ENCODE measurements at places on chromosomes 1 and 21.
A peak's percentile ranks its signal among the peaks of the same experiment; 100 is the strongest.

DNA sequence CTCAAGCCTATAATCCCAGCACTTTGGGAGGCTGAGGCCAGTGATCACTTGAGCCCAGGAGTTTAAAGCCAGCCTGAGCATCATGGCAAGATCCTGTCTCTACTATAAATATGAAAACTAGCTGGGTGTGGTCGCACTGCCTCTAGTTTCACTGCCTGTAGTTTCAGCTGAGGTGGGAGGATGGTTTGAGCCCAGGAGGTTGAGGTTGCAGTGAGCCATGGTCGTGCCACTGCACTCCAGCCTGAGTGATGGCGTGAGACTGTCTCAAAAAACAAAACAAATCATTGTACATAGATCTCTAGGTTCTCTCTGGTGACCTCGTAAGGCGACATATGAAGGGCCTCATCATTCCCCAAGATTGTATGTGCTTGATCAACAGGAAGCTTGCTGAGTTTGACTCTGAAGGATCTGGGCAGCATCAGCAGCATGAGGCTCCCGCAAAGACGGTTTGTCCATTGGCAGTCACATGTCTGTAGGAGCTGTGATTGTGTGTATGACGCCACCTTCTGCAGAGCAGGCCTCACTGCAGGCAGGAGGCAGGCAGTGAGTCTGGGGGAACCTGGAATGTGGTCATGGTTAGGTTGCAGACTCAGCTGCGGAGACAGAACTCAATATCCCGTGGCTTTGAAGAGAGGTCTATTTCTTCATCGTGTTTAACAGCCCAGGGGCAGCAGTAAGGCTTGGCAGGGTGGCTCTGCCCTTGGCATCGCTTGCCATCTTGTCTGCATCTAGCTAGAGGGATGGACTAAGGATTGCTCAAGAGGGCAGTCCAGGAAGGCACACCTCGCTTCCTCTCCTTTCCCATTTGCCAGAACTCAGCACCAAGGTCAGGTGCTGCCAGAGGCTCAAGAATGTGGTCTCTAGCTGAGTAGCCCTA lies 14.0 kb downstream of the ATP5PO start:
- no peak for DNase-seq

- DNase-seq, result no peak
Observed at GRCh38 chr1:45870500-45870899, 67.1 kb downstream of the MAST2 start.

DNA sequence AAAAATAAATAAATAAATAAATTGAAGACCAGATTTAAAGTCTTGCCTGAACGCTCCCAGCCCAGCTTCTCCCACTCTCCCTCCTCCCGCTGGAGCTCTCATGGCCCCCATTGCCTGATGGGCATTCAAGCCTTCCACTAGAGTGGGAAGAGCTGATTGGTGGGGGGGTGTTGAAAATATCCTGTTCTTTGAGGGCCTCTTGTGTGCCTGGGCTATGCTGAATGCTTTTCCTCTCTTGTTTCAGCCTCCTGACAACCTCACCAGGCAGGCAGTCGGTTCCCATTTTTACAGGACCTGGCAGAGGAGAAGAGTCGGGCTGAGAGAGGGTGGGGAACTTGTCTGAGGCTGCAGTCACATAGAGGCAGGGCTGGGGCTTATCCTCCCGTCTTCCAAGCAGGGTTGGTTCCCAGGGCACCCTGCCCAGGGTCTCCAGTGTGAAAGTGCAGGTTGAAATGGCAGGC lies 59.2 kb upstream of the SSBP3 start:
- DNase-seq, result no peak

GRCh38 chr1:94125551-94126514 lies 4.9 kb upstream of the ABCA4 start:
- DNase-seq, result no peak

- DNase-seq, result no peak
Observed at GRCh38 chr21:42067531-42068255, 3.4 kb upstream of the UMODL1 start.

- no peak for DNase-seq
Observed at GRCh38 chr1:209493559-209493958, 90.0 kb upstream of the CAMK1G start.

- DNase-seq, result no peak
Observed at GRCh38 chr1:147745271-147745670, 15.1 kb downstream of the GJA5 start.

- peak; percentile 74 for DNase-seq
Observed at GRCh38 chr1:92080128-92080985, at the start of gene BTBD8. BTBD8 (plus strand) TSS chr1:92080345; CDS start chr1:92080572, 227 bp downstream.

DNA sequence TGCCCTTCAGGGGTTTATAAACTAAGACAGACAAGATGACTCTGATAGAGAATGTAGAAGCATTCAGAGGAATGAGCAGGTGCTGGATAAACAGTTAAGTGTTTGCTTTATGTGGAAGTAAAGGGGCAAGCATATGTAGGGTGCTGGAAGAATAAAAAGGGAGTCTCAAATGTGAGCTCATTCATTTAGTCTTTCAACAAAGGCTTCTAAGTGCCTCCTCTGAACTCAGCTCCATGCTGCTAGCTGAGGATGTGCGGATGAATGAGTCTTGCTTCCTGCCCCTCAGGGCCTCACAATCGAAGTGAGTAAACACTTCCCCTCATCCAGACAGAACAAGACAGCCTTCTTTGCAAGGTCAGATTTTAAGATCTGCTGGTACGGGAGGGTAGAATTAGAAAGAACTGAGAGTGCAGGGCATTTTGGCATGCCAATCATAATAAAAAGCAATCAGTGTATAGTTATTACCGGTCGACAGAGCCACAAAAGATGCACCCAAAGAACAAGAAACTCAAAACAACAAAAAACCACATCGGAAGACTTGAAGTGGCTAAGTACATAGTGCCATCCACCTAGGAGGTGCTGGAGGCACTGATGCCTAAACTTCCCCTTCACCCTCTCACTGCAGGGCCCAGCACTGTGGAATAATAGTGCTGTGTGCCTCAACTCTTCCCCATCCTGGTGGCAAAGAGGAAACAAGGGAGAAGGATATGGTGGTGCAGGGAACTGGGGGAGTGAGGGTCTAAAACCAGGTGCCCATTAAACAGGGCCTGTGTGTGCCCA lies 69.8 kb downstream of the TNR start:
- DNase-seq, result no peak

DNA sequence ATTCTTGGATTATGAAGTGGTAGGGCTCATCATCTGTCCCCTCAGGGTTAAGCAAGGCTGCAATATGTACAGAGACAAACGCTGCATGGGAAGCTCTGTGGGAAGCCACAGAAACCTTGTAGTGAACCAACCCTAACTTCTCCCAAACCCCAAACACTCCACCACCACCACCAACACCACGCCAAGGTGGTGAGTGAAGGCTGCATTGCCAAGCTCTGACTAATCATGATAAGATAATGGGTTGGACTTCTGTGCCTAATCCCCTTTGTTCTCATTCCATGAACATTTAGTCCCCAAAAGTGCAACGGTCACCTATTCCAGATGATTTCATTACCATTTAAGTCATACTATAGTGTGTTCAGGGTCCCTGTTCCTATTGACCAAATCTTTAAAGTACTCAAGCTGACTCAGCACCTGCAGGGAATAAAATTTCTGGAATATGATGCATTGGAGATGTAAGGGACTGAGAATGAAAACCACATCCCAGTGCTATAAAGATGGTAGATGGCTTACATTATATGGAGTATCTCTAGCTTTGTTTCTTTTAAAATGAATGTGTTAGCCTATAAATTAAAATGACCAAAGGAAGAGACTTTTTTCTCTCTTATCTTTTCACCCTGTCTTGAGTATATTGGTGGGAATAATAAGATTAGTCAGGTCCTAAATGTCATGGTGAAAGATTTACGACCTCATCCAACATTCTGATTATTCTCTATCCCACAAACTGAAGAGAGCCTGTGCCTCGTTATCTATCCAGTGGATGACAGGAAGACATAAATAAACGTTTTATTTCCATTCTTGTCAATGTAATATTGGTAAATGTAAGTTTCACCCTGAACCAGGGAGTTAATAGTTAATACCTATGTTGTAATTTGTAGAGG lies 22.6 kb upstream of the PLD5 start:
- DNase-seq, result no peak

DNA sequence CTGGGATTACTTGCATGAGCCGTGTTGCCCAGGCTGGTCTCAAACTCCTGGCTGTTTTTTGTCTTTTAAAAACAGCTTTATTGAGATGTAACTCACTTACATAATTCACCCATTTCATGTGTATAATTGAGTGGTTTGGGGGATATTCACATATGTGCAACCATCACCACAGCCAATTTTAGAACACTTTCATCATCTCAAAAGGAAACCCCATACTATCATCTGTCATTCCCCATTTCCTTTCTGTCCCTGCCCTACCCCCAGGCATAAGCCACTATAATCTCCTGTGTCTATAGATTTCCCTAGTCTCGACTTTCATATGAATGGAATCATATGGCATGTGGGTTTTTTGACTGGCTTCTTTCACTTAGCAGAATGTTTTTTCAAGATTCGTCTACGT lies 43.3 kb downstream of the GPR137B start:
- DNase-seq, result no peak

GRCh38 chr1:4676253-4676652 lies 21.8 kb downstream of the AJAP1 start:
- no peak for DNase-seq

DNA sequence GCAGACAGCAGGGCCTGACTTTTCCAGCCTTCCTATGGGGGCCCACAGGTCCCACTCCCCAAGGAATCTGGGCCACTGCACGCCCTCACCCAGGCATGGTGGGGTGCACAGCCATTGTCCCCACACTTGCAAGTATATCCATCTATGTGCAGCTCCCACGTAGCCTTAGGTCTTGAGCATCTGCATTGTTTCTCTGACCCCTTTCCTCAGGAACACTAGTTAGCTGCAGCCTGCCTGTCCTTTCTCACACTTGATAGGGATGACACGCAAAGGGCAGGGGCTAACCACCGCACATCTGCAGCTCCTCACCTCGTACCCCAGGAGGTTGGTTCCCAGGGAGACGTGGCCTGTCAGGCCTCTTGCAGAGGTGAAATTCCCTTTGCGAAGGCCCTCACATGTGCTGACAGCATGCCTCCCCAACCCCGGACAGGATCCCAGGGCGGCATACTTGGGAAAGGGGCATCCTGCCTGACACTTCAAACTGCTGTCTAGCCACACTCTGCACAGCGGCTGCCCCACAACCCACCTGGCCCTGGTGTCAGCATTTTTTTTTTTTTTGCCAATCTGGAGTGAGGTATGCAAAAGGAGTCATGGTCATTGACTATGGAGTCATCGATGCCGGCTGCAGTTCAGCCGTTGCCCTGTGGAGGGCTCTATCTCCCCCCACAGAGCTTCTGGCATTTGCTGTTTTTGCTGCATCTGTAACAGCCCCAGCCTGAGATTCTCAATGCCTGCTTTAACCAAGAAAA lies 5.0 kb downstream of the JMJD4 start:
- DNase-seq, result no peak

DNA sequence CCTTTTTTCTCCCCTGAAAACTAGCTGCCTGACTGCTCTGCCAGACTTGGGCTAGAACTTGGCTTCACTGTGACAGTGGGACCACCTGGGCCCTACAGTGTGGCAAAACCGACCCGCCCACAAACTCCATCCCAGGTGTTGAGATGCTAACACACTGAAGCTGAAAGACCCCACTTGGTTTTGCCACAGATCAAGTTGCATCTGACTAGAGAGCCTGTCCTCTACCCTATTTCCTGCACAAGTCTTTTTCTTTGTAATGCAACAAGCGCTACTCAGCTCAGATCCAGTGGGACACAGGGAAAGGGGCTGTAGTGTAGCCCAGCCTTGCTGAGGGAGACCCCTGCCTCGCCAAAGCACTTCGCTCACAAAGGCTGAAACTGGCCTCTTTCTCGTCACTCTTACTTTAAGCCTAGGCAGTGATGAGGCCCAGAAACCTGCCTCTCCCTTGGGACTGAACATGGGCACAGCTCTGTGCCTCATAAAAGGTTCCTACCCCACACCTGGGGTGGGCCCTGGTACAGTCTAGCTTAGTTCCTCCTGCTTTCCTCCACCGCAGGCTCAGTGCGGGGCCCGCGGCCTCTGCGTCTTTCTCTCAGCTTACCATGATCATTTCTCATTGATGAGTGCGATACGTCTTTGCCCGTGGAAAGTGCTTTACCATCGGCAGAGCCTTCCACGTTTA lies 9.7 kb downstream of the ALPL start:
- DNase-seq, result no peak

DNA sequence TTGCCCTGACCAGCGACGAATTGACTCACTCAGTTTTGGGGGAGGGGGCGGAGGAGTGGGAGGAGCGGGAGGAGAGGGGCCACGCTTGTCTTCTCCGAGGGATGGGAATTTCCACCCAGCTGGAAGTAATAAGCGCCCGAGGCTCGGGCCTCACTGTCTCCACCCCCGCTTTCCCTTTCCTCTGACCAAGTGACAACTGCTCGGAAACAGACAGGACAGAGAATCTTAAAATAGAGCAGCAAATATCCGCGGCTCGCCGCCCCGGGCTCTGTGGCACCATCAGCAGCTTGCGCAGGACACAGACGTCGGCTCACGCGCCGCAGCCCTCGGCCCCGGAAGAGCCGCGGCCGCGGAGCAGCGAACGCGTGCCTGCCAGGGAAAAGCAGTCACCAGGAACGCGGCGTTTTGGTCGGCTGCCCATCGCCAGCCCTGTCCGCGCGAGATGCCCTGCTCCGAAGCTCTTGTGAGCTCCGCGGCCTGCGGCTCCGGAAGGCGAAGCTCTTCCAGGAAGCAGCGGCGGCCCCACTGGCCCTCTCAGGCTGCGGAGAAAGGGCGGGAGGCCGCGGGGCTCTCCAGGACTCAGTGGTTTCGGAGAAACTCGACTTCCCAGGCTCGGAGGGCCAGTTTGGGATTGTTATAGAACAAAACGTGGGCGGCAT lies 10.7 kb upstream of the RGS16 start:
- peak; percentile 52 for DNase-seq

GRCh38 chr1:241061062-241061461 lies 295.9 kb downstream of the RGS7 start:
- no peak for DNase-seq

GRCh38 chr21:42679319-42680057 lies 26.1 kb downstream of the PDE9A start:
- no peak for DNase-seq

GRCh38 chr21:24289539-24289938 lies 1317.7 kb downstream of the MRPL39 start:
- DNase-seq, result no peak

GRCh38 chr1:15180945-15181523 lies 27.5 kb downstream of the TMEM51 start:
- DNase-seq, result no peak

GRCh38 chr1:115377411-115377810 lies 39.4 kb upstream of the NGF start:
- DNase-seq, result no peak

GRCh38 chr1:222064388-222065211 lies 322.7 kb upstream of the DUSP10 start:
- no peak for DNase-seq

Data from stimulated activated CD4-positive, alpha-beta T cell treated with anti-CD3 and anti-CD28 coated beads, Interleukin-1b, Interleukin-23, amount 100 ng/mL, for 4 hours (primary cell).